ENCODE measurements at places on chromosomes 12 and 14.

- DNase-seq: no peak
Observed at GRCh38 chr12:115941362-115941761, 336.1 kb downstream of the MED13L start.

DNA sequence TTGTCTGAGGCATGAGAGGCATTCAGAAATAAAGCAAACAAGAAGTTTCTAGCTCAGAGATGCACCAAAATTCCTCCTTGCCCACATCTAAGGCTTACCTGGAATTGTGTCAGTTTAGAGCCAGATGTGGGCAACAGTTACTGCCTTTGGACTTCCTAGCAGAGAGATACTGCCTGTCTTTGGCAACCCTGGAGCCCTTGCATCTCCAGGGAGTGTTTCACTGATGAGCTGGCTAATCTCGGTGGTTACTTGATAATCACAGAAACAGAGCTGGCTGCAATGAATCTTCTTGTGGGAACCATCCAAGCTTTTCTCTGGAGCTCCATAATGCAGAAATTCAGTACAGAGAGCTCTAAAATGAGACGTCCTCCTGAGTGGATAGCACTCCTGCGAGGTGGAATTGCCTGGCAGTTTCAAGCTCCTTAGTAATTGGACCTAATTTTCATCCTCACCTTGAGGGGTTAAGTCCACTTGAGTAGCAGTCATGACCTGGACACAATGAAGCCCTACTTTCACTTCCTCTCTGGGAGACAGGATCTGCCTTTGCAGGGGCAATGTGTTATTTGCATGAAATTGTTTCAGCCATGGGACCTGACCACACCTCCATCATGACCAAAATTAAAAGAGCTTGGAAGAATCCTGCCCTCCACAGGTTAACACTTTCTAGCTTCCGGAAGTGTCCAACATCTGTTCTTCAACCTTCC is 108.8 kb upstream of the ARHGAP5 start:
- DNase-seq: no peak

- no peak for DNase-seq
Observed at GRCh38 chr12:23803540-23803939, 145.9 kb downstream of the SOX5 start.

- DNase-seq: no peak
Observed at GRCh38 chr14:22955702-22956569, 954 bp downstream of the HAUS4 start.

GRCh38 chr14:22420598-22421186 is 168.3 kb downstream of the DAD1 start:
- no peak for DNase-seq

- no peak for DNase-seq
Observed at GRCh38 chr14:94044476-94045091, 18.4 kb downstream of the OTUB2 start.

DNA sequence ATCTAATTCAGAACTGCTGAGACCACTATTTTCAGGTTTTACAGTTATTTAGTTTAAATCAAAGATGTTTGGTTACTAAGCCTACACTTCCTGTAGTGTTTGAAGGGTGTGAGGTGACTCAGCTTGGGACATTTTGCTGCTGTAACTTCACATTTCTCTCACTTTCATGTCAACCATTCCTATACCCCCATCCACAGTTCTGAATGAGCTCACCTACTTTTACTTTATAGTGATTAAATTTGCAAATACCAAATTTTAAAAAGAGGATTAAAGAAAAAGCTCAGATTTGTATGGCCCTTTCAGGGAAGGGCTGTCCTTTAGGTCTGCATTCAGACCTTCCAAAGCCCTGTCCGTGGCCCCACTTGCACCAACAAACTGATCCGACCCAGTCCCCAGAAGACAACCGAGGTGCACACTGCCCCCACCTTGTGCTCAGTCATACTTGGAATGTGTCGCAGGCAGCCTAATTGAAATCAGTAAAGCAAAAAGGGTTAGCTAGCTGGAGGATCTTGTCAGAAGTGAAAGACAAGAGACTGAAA is 174.4 kb downstream of the MON2 start:
- no peak for DNase-seq

GRCh38 chr14:59313658-59314608 is 125.5 kb downstream of the DAAM1 start:
- DNase-seq: no peak

GRCh38 chr14:93543766-93544165 is 113.0 kb downstream of the UNC79 start:
- no peak for DNase-seq

- peak; percentile 75 for DNase-seq
Observed at GRCh38 chr12:100668945-100669536, 95.6 kb downstream of the GAS2L3 start.

GRCh38 chr12:63882844-63883243 is 38.3 kb downstream of the SRGAP1 start:
- DNase-seq: peak; percentile 59

GRCh38 chr12:108173160-108173559 is 44.1 kb downstream of the WSCD2 start:
- DNase-seq: no peak

GRCh38 chr12:53710091-53710490 is 17.2 kb downstream of the CALCOCO1 start:
- DNase-seq: no peak

- DNase-seq: no peak
Observed at GRCh38 chr12:133202493-133203343, 21.4 kb downstream of the ZNF268 start.

- no peak for DNase-seq
Observed at GRCh38 chr12:94721173-94721572, 70.8 kb upstream of the TMCC3 start.

DNA sequence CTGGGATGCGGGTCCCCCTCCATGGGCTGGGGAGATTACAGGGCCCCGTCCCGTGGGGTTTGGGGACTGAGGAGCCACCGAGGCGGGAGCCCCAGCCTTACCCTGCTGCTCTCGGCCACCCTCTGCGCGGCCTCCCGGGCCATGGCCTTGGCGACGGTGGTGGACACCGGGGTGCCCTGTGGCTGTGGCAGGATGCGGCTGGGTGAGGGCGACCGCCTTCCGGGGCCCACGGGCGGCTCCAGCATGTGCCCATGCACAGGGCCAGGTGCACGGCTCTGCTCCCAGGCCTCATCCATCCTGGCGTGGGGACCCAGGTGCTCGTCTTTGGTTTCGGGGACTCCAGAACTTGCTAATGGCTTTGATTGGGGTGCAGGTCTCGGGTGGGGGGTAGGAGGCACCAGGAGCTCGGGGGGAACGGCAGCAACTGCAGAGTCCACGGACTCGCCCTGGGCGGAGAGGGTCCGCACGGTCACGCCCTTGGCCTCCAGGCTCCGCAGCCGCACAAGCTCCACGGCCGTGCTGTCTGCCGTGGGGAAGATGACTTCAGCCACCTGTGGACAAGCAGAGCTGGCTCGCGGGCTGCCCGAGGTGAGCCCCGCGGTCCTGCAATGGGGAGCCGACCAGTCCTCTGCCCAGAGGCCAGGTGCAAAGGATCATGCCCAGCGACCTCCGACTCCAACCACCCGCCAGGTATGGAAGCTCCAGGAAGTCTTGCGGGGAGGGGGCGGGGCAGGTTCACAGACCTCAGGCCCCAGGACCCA is 99.2 kb downstream of the PIWIL1 start:
- DNase-seq: no peak

- DNase-seq: no peak
Observed at GRCh38 chr12:52066346-52067080, 3.3 kb upstream of the ATG101 start.

- DNase-seq: no peak
Observed at GRCh38 chr12:61250303-61250702, 1009.9 kb upstream of the USP15 start.

- no peak for DNase-seq
Observed at GRCh38 chr14:68928770-68929550, 50.1 kb downstream of the ACTN1 start.

GRCh38 chr14:22981090-22981875 is 1.1 kb downstream of the AJUBA start:
- DNase-seq: peak; percentile 65

GRCh38 chr14:51738754-51739153 is 87.0 kb downstream of the FRMD6 start:
- no peak for DNase-seq

DNA sequence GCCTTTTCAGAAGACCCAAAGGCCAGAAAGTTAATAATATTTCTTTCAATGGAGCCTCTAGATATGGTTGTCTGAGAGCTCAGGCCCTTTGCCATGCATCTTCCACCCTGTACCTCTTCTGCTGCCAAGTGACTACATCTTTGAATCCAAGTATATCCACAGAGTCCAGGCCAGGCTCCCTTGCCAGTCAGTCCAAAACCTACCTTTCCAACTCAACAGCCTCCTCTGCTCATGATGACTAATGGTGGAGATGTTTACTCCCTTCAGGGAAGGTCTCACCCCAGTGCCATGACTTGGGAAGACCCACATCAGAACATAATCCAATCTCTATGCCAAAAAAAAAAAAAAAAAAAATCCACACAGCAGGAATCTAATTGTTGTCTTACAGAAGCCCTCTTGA is 20.4 kb downstream of the TTC9 start:
- DNase-seq: no peak

DNA sequence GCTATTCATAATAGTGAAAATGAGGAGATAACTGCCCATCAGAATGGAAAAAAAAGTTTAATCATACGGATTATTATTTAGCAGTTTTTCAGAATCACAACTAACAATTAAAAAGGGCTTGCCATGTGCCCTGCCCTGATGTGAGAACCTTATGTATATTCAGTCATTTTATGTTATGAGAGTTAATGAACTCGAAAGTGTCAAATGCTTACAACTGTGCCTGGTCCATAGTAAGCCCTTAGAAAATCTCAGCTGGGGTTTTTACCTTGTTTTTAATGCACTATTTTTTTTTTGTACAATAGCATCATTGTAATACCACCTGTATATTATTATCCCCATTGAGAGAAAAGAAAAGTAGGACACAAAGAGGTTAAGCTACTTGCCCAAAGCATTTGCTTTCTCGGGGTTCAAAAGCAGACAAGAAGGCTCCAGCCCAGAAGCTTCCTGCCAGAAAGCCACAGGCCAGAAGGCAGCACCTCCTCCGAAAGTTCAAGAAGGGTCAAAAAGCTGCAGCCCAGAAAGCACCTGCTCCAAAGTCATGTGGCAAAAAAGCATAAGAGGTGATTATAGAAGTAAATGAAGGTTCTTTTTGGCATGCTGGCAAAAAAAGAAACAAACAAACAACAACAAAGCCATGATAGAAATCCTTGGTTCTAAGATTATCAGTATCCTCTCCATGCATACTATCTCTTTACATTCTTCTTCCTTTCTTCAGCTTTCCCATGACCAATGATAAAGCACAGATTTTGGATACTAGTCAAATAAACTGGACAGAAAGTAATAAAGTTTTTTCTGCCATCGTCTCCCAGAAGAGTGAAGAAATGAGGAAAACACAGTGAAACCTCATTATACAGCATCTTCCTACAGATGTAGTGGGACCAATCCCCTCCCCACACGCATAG is 59.1 kb upstream of the NAP1L1 start:
- no peak for DNase-seq
